ENCODE measurements at places on chromosomes 13 and 19.

- DNase-seq: no peak
These were observed 16.5 kb upstream of the LATS2 start for GRCh38 chr13:21077788-21078353.

DNA sequence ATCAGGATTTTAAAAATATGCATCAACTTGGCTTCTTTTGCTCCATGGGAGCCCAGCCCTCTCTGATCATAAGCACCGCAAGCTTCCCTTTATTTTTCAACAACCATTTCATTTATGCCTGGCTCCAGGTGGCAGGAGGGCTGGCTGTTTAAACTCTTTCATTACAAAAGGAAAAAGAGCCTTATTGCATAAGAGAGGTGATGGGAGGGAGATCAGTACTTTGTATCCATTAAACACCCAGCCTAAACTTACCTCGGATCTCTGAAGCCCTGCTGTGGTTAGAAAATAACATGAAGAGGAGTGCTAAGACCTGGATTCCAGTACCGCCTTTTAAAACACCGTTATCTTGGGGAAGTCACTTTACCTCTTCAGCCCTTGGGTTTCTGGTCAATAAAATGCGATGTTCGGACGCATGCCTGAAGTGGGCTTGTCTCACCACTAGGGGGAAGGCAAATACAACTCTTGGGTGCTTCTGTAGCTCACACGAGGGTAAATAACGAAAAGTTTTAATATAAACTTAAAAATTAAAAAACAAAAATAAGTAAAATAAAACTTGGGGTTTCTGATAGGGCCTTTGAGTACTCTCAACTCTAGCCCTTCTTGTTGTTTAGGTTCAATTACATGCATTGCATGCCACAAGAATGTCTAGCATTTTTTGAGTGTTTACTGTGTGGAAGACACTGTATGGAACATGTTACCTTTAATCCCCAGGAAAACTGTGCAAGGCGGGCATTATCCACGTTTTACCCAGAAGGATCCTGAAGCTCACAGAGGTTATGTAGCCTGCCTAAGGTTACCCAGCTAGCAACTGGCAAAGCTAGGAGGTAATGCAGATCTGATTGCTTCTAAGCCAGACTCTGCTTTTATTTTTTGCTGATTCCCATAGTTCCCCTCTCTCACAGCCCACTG is 240.3 kb downstream of the LMO7 start:
- DNase-seq: peak; percentile 39

DNA sequence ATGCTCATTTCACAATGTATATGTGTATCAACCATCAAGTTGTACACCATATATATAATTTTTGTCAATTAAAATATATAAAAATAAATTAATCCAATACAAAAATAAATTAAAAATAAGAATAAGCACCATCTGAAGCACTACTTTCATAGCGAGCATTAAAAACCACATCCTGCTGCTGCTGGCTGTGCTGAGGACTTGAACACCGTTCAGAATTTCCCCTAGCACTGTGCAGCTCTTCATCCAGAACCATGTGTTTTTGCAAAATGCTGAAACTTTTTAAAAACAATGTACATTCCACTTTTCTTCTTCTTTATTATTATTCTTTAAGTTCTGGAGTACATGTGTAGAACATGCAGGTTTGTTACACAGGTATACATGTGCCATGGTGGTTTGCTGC is 40.0 kb upstream of the FOXO1 start:
- DNase-seq: no peak

- DNase-seq: peak; percentile 39
These were observed 696 bp downstream of the ZNF460 start for GRCh38 chr19:57280962-57281400.

- DNase-seq: no peak
These were observed 711 bp downstream of the CAMSAP3 start for GRCh38 chr19:7596211-7596937.

DNA sequence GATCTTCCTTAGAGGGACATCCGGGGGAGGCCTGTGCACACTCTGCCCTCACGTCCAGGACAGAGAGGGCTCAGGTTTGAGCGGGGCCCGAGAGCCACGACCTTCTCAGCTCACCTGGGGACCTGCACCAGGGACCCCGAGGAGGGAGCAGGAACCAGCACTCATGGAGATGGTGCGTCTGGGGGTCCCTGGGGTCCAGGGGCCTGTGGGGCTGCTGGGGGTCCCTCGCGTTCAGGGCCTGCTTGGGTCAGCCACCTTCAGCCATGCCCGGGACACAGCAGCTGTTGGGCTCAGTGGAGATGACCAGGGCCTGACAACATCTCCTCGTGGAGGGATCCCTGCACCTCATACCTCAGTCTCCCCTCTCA is 47.1 kb downstream of the TMEM255B start:
- no peak for DNase-seq
